ENCODE measurements at places on chromosomes 11 and 22.

- no peak for DNase-seq
These were observed 79.5 kb downstream of the GAB2 start for GRCh38 chr11:78338138-78338537.

DNA sequence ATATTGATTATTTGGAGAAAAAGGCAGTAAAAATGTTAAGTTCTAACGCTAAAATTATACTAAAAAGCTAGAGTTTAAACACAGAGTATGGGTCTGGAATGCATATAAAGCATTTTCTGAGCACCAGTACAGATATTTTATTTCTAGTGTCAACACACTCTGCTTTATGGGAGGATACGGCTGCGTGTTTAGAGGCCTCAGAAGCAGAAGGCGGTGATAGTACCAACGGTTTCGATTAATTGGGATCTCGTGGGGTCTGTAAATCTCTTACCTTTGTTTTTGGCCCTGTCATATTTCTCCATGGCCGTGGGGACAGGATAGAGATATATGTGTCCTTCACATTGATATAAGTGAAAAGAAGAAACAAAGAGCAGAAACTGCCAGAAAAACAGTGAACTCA lies 206.8 kb upstream of the NTM start:
- no peak for DNase-seq

DNA sequence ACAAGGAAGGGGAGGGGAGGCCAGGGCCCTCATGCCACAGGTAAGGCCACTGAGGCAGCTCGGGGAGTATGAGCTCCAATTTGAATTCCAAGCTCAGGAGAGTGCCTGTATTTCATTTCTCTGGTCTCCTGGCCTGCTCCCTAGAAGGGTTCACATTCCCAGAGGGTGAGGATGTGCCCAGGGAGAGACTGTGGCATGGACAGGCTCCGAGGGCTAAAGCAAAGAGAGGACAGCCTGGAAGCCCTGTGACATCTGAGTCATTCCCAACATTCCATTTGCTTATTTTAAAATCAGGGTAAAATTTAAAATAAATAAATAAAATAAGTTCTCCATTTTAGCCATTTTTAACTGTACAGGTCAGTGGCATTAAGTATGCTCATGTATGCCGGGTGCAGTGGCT lies 18.6 kb upstream of the FOLR1 start:
- no peak for DNase-seq

DNA sequence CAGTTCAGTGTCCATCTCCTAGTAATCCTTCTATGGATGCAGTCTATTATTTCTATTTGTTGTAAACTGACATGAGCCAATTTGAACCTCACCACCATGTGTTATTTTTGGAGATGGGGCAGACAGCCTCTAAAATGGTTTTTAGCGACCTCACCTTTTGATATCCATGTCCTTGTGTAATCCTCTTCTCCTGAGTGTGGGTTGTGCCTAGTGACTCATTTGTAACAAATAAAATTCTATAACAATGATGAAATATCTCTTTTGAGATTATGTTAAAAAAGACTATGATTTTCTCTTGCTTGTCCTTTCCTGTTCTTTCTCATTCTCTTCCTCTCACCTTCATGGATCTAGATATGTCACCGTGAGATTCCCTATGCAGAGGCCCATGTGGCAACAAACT lies 554.6 kb upstream of the ANO3 start:
- DNase-seq: no peak

DNA sequence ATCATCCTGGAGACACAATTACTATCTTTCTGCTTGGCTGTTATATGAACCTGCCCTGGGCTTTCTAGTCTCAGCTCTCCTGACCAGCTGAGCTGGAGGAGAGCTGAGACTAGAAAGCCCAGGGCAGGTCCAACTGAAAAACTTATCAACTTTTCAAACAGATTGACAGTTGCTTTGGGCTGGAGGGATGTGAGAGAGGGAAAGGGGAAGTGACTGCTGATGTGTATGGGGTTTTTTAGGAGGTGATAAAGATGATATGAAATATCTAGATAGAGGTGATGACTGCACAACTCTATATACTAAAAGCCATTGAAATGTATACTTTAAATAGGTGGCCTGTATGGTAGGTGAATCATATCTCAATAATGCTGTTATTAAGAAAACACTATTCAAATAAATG lies 60.2 kb upstream of the CHRM4 start:
- no peak for DNase-seq

GRCh38 chr11:100769617-100770016 lies 82.5 kb downstream of the ARHGAP42 start:
- no peak for DNase-seq

GRCh38 chr22:26548303-26548702 lies 36.0 kb upstream of the TFIP11 start:
- no peak for DNase-seq

DNA sequence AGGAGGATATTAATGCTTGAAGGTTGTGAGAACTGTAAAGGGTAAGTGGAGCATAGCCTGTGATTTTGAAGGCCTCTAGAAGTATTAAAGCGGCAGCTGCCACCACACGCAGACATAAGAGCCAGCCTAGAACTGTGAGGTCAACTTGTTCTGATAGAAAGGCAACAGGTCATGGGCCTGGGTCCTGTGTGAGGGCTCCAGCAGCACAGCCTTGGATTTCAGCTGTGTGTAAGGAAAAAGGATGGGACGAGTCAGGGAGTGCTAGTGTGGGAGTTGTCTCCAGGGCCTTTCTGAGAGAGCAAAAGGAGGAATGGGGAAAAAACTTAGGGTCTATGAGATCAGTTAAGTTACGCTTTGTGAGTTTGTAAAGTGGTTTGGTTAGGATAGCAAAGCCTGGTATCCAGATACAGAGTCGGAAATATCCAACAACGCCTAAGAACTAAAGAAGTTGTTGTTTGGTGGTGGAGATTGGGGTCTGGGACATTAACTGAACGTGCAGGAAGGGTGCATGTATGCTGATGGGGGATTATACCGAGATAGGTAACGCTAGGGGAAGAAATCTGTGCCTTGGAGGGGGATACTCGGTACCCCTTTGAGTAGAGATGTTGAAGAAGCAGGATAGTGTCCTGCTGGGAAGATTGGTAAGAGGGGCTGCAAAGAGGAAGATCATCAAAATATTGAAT lies 17.4 kb upstream of the ANO1 start:
- DNase-seq: no peak

- DNase-seq: no peak
These were observed 217.5 kb upstream of the E2F8 start for GRCh38 chr11:19458231-19458630.

DNA sequence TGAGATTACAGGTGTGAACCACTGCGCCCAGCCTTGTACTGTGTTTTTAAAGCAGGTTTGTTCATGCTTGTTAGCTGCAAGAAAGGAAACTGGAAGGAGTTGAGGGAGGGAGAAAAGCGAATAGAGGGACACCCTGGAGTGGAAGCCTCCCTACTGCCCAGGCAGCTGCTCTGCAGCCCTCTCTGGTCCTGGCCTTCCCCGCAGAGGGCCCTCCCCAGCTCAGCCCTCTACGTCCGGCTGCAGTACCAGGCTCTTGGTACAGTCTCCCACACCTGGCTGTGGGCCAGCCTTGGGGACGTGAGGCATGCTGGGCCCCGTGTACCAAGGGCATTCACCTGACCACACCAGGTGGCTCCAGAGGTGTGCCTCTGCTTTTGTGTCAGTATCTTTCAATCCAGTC lies 70.8 kb downstream of the MED15 start:
- no peak for DNase-seq

DNA sequence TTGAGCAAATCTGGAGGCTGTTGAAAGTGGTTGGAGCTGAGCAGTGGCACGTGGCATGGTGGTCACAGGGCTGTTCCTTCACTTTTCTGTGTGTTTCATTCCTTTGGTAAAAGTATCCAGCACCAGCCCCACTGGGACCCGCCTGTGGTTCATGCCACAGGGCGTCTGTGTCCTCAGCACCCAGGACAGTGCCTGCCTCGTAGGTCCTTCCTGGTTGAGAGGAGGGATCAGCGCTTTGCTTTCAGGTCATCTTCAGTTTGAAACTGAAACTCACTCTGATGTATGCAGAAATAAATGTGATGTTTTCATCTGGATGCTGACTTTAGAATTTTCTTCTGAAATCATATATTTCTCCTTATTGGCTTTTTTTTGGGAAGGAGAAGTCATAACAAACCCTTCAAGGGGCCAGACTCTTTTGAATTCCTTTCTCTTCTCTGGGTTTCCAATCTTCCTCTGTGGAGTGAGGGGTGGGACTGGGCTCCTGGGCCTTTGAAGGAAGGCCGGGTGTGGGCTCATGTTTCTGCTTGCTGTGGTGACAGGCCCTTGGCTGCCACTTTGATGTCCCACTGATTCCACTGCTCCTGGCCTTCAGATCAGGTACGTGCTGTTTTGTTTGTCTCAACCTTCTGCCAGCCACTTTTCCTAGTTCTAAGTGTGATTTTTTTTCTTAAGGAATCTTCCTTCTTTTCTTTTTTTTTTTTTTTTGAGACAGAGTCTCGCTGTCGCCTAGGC lies 26.2 kb downstream of the TBC1D22A start:
- DNase-seq: no peak

GRCh38 chr11:115745610-115746512 lies 241.6 kb upstream of the CADM1 start:
- no peak for DNase-seq

DNA sequence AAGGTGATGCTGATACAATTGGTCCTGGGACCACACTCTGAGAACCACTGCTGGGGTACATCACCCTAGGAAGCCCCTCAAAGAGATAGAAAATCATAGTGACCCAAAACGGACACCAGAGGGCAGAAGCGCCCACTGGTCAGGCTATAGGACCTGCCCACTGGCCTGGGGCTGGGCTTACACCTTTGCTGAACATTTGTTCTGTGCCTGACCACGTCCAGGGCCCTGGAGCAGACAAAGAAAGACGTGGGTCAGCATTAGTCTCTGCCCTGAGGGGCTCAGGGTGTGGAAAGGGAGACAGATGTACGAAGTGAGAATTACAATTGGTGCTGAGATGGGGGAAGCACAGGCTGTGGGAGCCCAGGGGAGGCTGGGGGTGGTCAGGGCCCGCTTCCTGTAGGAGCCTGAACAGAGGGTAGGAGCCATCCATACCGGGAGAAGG lies 14.4 kb upstream of the SERPINH1 start:
- DNase-seq: peak; percentile 39

- no peak for DNase-seq
These were observed 20.7 kb upstream of the MMP7 start for GRCh38 chr11:102551169-102551781.

- DNase-seq: no peak
These were observed 6.6 kb upstream of the ARAP1 start for GRCh38 chr11:72758690-72759389.

- DNase-seq: no peak
These were observed 266.5 kb downstream of the TENM4 start for GRCh38 chr11:79174045-79175008.

DNA sequence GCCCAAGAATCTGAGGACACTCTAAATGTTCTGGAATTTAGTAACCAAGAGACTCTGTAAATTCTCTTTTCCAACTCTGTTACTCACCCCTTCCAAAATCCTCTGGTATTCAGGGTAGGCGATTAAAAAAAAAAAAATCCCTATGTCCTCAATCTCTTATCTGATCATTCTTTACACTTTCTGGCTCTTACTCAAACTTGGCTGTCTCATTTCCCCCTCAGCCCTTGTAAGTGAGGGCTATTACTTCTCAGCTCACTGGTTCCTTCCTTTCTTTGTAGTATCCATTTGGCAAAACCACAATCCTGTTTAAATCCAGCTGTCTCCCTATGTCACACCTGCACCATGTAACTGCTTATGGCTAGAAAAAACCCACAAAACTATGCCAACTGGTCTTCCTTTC lies 12.7 kb upstream of the MSANTD2 start:
- DNase-seq: no peak

DNA sequence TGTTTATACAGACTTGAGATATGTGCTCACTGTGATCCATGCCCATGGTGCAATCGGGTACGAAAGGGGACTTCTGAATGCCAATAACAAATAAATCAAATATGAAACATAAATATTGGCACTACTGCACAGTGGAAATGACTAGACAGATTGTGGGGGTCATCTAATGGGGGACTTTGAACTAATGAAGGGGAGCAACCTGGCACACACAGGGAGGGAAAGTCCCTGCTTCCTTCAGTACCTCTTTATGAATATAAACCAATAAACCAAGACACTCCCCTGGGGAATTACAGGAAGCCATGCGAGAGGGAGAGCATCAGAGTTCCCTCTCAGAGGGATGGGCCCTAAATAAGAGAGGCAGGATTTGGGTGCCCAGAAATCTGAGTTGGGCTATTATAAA lies 21.1 kb downstream of the MIF start:
- DNase-seq: no peak

DNA sequence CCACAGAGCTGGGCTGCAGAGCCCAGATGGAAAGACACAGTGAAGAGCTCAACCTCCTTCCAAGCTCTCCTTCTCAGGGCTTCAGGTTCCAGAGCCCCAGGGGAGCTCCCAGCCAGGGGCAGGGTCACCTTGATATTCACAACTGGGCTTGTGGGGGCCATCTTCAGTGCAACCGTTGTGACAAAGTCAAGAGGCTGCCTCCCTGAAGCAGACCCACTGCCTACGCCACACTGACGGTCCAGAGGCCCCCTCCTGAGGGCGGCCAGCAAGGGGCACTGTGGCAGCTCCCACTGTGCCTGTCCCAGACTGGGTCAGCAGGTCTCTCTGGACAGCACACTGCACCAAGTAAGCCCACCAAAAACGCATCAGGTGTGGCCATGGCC lies 84.1 kb downstream of the DGCR2 start:
- DNase-seq: no peak

DNA sequence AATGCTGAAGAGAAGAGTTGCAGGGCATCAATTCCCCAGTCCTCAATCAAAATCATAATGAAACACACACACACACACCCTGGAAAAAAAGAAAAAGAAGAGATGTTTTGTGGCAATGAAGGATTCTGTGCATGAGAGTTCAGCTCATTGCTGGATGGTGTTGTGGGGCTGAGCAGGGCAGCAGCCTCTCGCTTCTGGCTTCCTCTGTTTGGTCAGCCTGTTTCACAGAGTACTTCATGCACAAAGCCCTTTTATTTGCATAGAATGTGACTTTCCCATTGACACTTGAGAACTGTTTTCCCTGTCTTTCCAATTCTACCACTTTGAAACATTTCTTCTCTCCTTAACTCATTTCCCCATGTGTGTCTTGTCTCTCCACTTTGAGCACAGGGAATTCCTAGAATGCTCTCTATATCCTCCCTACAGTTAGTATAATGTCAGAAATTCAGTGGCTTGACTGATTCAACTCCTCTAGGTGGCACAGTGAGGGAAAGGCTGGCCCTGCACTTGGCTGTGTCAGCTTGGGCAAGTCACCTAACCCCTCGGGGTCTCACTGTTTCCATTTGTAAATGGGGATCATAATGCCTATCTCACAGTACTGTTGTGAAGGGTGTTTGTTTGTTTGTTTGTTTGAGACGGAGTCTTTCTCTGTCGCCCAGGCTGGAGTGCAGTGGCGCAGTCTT lies 25.4 kb upstream of the BSX start:
- DNase-seq: no peak
